Stimulated activated CD4-positive, alpha-beta T cell treated with anti-CD3 and anti-CD28 coated beads, Interleukin-4, amount 100 ng/mL, for 24 hours (primary cell): ENCODE measurements at places on chromosomes 13 and 19.

DNA sequence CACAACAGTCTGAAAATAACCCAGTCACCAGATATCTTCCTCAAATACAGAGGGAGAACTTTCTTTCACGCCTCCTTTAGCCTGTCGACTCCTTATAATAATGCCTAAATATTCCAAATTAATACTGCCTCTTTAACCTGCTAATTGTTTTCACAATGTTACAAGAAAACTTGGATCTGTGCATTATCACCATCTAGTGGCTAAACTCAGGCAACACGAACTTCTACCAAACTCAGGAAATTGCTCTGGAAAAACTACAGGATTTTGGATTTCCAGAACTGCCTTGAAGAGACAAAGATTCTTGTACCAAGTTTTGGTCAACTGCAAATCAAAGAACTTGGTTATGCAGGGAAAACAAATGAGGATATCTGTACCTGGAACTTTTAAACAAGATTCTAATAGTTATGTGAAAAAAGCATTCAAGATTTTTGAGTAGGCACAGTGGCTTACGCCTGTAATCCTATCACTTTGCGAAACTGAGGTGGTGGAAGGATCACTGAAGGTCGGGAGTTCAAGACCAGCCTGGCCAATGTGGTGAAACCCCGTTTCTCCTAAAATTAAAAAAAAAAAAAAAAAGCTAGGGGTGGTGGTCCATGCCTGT lies 10.8 kb downstream of the CLN5 start:
- no peak for DNase-seq

DNA sequence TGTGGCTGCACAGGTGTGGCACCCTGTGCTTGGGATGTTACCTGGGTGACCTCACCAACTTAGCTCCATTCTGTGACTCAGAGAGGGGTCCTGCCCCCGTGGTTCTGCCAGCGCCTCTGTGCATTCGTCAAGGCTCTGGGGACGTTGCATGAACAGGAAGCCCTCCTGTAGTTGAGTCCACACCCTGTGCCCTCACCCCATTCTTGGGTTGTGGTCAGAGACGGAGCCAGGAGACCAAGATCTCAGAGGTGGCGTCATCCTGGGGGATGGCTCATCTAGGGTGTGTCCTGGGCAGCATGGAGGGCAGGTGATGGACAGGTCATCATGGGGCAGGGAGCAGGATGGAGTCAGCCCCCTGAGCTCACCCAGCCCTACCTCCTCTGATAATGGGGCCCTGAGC lies 2.5 kb downstream of the COX6B2 start:
- DNase-seq: no peak

DNA sequence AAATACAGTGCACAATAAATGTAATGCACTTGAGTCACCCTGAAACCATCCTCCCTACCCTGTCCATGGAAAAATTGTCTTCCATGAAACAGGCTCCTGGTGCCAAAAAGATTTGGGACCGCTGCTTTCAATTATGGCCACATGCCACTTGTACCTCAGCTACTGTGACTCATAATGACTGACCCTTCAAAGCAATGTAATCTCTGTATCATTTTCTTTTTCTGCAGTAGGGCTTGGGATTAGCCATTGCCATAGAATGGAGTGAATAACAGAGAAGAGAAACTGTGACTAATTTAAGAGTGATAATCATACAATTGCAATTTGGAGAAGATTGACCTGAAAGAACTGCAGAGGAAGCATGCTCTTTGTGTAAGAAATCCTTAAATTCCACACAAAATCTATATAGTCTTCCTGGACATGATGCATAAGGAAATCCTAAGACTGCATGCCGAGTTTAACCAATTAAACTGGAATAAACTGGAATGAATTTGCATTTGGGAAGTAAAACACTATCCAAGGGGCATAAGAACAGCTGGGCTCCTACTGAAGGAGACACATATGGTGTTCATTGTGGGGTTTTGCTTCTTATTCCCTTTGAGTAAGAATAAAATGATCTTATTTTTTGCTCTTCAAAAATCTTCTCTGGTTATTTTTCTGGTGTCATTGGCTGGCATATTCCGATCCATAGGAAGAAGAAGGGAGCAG lies 59.5 kb upstream of the SLC7A1 start:
- DNase-seq: no peak

DNA sequence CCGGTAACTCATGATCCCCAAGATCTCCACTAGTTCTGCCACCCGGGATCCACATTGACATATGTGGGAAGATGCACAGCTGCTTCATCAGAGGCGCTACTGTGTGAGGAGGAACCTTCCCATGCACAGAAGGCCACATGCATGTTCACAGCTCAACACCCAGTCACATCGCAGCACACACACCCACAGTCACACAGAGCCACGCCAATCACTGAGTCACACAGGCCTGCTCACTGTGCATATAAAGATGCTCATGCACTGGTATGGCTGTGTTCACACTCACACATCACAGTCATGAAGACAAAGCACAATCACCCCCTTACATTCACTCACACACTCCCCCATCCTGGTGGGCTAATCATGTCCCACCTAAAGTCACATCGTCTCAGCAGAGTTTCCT lies 9.8 kb downstream of the CLC start:
- no peak for DNase-seq

GRCh38 chr13:81745391-81745790 lies 1404.5 kb upstream of the SPRY2 start:
- DNase-seq: no peak

DNA sequence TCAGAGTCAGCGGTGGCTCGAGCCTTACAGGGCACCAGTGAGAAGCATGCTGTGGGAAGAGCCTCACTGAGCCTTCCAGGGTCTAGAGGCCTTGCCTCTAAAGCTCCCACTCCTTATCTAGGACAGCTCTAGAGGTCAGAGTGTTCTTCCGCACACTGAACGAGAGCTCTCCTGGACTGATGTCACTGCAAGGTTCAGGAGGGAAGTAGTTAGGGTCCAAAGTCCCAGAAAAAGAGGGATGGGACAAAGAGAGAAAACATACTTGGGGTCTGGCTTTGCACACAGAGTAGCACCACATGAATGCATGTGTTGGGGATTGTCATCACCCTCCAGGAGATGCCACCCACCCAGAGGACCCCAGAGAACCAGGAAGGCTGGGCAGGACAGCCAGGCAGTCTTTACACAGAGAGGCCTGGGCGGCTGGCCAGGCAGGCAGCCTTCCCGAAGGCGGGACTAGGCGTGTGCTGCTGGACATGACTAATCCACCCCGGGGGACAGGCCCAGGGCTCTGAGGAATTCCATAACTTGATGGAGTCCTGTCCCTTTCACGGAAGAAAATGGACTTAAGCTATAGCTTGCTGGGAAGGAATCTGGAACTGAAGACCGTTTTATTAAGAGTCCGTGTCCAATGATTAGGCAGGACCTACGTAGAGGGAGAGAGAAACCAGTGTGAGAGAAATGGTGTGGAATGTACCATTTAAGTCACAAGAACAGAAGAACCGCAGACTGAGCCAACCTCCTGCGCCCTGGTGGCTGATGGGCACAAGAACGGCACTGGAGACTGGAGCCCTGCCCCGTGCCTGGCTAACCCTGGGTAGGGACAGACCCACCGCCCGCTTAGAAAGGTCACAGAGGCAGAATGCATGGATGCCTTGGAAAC lies 16.6 kb upstream of the EPHX3 start:
- no peak for DNase-seq

DNA sequence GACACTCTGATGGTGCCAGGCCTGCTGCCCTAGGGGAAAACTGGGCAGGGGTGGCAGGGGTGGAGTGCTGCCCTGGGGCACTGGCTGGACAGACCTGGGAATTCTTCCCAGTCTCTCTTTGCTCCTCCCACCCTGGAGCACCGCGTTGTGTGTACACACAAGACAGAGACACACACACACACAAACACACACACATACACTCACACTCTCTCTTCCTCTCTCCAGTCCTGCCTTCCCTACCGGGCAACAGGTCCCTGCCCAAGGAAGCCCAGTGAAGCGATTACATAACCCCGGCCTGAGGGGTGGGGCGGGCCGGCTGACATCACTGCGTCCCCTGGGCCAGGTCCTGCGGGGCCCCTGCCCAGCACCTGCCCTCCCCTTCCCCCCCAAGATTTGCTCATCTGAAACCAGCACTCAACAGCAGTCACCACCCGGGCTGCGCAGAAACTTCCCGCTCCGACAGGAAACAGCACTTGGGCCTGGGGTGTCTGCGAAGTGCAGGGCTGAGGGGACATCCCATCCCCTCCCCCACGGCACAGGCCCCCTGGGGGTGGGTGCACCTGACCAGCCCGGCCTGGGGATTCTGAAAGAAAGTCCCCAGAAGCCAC lies 1.2 kb downstream of the MKNK2 start:
- peak; percentile 62 for DNase-seq

- DNase-seq: no peak
Measured at GRCh38 chr13:97797553-97797952, 155.9 kb upstream of the IPO5 start.

DNA sequence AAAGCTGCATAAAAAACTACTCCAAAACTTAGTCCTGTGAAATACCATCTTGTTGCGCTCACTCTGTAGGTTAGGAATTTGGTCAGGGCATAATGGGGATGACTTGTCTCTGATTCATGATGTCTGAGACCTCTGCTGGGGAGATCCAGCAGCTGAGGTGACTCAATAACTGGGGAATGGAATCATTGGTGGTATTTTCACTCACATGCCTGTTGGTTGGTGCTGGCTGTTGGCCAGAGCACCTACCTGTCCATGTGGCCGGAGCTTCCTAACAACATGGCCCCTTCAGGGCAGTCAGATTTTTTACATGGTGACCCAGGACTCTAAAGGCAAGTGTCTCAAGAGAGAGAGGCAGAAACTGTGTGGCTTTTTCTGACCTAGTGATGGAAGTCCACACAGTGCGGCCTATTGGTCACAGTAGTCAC lies 7.4 kb upstream of the ESD start:
- DNase-seq: no peak

GRCh38 chr19:35757231-35757748 lies 461 bp upstream of the HSPB6 start:
- no peak for DNase-seq

DNA sequence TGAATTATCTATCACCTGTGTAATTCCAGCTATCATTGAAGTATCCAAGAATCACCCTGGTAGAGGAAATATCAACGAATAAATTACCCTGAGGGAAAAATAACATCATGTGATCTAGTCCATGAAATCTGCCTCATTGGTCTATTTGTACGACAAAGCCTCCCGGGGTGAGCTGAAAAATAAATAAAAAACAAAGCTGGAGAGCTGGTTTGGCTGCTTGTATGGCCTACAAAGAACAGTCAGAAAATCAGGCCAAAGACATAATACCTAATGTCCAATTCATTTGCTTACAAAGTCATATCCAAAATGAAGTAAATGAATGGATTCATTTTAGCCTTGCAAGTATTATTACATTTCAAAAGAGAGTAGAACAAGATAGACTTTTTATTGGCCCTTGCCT lies 449.9 kb downstream of the KLF12 start:
- DNase-seq: no peak

DNA sequence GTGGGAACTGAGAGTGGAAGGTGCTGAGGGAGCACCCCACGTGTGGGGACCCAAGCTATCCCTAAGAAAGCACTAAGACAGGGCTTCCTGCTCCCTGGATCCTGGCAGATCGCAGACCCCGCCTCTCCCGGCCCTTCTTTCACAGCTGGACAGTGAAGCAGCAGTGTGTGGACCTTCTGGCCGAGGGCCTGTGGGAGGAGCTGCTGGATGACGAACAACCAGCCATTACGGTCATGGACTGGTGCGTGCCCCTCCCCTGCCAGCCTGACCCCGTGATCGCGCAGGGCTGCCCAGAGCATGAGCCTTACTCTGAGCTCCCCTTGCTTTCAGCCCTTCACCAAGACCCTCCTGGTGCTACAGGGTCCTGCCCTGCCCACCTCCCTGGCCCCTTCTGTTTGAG lies 2.3 kb downstream of the NCCRP1 start:
- DNase-seq: no peak

- DNase-seq: no peak
Measured at GRCh38 chr13:64992314-64992713, 2237.8 kb downstream of the PCDH9 start.

GRCh38 chr19:2619076-2619475 lies 83.4 kb downstream of the GNG7 start:
- no peak for DNase-seq

- no peak for DNase-seq
Measured at GRCh38 chr13:43933378-43933777, 53.7 kb downstream of the LACC1 start.

- no peak for DNase-seq
Measured at GRCh38 chr19:8397271-8397670, 7.1 kb downstream of the RAB11B start.

DNA sequence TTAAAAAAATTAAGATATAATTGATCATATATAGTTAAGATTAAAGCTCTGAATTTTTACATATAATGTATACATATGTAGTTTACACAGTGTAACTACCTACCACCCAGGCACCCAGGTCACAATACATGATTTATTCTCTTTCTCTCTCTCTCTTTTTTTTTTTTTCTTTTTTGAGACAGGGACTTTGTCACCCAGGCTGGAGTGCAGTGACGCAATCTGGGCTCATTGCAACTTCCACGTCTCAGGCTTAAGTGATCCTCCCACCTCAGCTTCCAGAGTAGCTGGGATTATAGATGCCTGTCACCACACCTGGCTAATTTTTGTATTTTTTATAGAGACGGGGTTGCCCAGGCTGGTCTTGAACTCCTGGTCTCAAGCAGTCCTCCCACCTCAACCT lies 18.8 kb upstream of the CLASRP start:
- no peak for DNase-seq

DNA sequence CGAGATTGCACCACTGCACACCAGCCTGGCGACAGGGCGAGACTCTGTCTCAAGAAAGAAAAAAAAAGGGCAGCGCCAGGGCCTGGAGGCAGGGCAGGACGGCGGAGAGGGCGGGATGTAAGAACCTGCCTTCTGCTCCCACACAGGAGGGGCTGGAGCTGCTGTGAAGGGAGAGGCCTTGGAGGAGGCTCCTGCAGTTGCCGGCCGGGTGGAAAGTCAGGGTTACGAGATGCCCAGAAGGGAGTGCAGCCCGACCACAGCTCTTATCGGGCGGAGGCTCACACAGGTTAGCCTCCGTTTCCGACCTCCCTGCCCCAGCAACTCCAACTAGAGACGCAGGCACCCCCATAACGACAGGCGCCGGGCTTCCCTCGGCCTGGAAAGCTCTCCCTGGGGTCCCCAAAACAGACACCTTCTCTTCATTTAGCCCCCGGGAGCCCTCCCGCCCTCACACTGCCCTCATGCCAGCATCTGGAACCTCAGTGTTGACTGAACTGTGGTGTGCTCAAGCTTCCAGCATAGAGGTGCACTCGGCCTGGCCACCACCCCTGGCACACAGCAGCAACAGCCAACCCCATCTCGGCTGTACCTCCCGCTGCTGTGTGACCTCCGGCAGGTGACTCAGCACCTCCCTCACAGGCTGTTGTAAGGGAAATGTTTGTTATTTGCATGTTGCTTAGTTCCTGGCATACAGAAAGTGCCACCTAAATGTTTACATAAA lies 1.4 kb downstream of the PLPP2 start:
- peak; percentile 30 for DNase-seq

- no peak for DNase-seq
Measured at GRCh38 chr13:29481603-29482002, 113.9 kb downstream of the SLC7A1 start.

- DNase-seq: no peak
Measured at GRCh38 chr13:71729441-71729840, 137.6 kb downstream of the DACH1 start.
